Suppressor macrophage (primary cell): ENCODE measurements at places on chromosomes 5 and 9.

DNA sequence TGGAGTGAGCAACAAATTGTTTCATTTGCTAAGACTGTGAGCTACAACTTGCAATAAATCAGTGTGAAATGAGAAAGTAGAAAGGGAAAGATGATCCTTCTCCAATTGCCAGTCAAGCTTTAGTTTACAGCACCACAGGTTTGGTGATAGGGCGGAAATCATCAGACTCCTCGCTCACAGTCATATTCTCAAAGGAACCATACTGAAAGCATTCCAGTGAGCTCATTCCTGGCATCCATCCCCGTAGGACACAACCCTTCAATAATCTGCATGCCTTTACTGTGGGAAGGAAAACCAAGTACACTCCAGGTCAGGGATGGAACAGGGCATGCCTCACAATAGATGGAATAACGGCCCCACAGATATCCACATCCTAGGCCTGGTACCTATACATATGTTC, 80.7 kb downstream of the FSTL4 start:
- no peak for DNase-seq

GRCh38 chr9:106639873-106640568, 222.9 kb upstream of the ZNF462 start:
- no peak for DNase-seq

DNA sequence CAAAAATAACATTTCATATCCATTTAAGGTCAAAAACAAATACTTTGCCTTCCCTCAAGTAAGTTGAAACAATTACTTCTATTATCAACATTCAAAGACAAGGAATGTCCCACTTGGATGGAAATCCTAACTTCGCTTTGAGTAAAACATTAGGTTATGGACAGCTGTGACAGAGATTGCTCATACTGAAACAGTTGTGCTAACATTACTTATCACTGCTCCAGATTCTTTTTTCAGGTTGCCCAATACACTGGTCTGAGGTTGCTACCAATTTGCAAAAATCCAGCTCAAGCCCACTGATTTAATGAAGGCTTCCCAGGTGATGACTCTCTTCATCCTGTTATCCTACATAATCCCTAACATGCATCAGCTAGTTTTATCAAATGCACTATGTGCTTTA, 98.3 kb downstream of the UBAP2 start:
- DNase-seq = no peak

DNA sequence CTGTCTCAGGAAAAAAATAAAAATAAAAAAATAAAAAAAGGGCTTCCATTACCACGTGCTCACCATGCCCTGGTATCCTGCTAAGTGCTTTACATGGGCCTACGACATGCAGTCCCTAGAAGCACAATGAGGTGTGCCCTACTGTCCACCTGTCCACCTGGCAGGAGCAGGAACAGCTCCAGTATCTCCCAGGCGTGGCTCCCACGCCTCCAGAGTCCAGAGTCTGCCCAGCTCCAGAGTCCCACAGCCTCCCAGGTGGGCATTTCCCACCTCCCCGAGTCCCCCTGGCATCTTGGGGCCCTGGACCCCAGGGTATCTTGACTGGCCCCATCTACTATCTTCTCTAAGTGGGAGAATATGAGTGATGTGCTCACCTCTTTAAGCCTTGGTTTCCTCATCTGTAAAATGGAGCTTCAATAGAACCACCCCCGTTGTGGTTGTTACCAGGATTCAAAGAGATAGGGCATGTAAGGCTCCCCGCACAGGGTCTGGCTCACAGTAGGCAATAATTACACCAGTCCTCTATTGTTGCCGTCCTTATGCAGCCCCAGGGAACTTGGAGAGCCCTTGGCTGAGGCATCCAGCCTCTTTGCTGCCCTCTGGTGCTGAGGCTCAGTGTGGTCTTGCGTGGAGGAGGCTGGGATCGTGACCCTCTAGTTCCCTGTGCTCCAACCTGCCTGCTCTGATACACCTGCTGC, 8.9 kb downstream of the CXCL14 start:
- DNase-seq = peak; percentile 75

DNA sequence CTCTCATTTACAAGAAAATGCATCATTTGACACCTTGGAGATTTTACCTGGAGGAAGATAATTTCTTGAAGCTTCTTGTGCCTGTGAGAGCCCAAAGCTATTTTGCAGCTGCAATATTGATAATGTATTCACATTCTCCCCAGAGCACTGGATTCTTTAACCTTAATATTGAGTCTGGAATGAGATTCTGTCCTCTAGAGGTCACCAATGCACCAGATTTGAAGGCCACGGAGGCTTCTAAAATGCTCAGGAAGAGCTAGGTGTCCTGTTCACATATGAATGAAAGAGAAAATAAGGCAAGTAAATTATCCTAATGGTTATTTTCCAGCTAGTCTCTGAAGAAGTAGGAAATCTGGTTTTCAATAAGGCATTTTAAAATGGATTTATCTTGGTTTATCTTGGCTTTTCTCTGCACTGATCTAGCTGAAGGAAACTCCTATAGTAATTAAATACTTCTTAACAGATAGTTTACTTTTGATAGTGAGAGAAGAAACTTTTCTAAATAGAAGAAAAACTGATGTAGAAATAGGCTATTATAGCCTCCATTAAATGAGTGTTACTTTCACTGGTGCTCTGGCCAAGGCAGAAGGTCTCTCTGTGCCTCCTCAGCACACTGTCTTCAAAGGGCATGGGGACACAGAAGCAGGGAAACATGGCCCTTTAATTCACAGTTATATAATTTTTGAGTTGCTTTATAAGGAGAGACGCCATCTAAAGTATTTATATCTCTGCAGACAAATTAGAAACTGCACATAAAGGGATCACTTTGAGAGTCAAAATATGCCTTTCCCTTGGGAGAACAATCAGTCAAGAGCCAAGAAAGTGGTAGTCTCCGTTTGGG, 297.0 kb upstream of the ACTBL2 start:
- peak; percentile 61 for DNase-seq

GRCh38 chr9:127214421-127215267, 49.9 kb upstream of the GARNL3 start:
- DNase-seq = peak; percentile 52

DNA sequence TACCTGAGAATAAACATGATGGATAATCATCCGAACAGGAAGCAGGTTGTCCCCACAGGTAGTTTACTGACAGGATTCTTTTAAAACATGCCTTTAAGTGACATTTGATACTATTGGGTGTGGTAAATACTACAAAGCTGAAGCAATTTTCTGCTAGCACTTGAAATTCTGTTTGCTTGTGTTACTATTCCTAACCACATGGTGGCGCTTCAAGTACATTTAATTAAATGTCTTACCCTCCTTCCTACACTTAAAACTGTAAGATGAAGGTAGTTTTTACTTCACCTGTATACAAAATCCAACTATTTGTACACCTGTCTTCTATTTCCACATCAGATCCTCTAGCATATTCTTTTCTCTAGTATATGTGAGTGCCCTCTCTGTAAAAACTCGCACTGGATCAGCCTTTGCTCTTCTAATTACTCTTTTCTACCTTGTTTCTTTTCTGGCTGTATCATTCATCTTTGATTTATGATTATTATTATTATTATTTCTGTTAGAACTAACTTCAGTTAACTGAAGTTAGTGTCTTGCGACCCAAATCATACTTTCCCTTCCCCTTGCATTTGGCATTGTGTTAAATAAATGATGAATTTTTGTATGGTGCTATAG, 18.4 kb downstream of the SLC25A46 start:
- peak; percentile 69 for DNase-seq

DNA sequence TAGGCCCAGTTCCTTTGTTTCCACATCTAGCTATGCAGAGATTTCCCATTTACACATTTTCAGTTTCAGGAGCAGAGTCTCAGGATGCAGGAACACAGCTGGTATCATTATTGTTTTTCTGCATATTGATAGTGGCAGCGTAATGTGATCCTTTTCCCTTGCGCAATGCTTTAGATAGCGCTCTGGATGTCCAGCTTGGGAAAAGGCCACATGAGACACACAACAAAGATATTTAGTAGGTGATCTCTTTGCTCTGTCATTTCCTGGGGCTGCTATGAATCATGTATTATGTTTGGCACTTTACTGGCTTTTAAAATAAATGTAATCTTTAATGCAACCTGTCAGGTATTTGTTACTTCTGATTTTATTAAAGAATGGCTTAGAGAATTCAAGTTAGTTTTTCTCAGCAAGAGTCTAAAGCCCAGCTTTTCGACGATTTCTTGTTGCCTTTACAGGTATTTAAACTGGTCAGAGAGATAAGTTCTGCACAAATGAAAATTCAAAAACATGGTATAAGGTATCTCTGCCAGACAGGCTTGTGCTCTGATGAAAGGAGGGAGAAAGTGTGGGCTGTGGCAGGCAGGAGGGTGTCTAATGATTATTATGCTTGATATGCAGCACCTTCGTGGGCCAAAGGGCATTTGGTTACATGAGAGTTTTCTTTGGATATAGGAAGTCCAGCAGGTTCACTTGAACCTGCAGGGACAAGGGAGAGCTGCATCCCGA, 42.2 kb downstream of the PTTG1 start:
- no peak for DNase-seq

DNA sequence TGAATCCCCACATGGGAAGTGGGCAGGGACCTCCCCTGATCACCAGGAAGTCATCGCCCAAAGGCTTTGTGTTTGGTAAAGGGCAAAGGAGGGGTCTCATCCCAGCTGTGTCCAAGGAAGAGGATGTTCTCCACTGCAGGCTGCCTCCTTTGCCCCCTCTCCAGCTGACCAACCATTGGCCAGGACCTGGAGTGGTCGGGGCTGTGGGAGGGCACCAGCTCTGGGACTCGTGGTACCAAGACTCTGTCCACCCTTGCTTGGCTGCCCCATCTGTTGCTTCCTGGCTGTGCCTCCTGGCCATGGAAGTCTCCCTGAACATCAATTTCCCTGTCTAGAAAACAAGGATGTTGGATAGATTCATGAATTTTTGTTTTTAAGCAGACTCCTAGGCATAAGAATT, 34.1 kb downstream of the COL15A1 start:
- no peak for DNase-seq

DNA sequence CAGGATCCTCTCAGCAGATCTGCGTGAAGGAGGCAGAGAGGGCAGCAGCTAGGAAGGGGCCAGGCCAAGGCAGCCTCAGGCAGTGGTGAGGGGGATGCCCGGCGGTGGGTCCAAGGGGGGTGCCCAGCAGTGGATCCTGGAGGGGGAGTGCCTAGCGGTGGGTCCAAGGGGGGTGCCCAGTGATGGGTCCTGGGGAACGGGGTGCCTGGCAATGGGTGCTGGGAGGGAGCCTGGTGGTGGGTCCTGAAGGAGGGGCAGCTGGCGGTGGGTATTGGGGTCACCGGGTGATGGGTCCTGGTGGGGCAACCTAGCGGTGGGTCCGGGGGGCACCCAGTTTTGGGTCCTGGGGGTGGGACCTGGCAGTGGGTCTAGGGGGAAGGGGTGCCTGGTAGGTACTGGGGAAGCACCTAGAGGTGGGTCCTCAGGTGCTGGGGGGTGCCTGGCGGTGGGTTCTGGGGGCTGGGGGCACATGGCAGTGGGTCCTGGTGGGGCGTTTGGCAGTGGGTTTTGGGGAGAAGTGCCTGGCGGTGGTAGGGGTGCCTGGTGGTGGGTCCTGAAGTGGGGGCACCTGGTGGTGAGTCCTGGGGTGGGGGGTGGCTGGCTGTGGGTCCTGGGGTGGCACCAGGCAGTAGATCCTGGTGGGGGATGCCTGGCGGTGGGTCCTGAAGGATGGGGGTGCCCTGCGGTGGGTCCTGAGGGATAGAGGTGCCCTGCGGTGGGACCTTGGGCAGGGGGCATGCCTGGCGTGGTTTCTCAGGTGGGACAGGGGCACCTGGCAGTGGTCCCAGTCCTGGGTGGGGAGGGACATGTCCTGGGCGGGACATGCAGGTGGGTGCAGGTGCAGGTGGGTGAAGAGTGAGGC, 1.9 kb downstream of the LRRC14B start:
- DNase-seq = no peak

DNA sequence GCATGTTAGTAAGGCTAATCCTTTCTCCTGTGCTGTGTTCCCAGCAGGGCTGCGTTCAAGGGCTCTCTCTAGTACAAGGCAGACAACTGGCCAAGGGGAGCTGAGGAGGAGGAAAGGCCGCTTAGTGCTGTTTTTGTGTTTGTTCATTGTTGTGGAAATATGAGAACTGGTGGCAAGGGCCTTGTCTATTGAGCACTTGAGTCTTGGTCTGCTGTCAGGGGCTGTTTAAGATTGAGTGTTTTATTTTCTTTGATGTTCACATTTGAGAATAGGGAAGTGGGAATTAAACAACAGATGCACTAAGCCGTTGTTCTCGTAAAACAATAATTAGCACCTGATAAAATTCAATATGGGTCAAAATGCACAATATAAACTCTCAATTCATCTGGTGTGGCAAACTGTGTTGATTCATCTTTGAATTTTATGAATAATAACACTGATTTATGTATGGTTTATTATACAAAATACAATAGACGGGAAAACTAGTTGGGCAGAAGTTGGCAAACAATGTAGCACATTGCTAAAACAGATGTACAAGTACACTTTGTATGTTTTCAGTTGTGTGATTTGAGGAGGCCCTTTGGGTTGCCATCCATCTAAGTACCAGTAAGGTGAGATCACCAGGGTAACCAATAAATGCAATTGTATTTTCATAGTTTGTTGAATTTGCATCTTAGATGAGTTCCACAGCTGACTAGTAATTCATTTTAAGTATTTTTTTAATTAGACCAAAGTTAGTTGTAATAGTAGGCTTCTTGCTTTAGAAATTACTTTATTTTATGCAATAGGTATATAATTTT, 97.6 kb upstream of the GRHPR start:
- no peak for DNase-seq

- DNase-seq = peak; percentile 22
Measured at GRCh38 chr5:173397516-173397915, 69.3 kb upstream of the STC2 start.

- DNase-seq = no peak
Measured at GRCh38 chr5:133738271-133738670, 125.9 kb upstream of the FSTL4 start.

- no peak for DNase-seq
Measured at GRCh38 chr9:91710158-91710557, 239.9 kb downstream of the ROR2 start.

DNA sequence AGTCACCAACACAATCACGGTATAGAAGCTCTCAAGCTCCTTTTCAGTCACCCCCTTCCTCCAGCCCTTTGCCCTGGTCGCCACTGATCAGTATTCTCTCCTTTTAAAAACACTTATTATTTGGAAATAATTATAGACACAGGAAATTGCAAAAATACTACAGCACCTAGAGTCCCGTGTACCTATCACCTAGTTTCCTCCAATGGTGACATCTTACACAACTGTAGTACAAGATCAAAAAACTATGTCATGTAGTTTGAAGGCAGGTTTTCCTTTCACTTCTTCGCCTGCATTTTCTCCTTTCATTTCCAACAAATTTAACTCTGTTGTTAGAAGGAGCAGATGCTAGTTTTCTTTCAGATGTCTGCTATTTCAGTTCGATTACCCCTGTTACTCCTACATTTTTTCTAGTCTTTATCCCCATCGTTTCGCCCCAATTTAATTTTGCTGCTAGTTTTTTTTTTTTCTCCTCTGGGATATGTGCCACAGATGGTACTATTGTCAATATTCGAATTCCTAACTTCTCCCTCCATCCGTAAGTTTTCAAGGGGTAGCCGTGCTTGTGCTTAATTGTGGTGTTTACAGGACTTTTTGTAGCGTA, 612 bp upstream of the ATG10 start:
- DNase-seq = peak; percentile 13
